ENCODE measurements at places on chromosomes 16 and 17. TPM values are rescaled to one million over a fixed set of nuclear protein-coding genes. Genes with fewer than 3 reads are reported as not detected.

GRCh38 chr17:75526555-75527270 lies 1.2 kb downstream of the LLGL2 start:
- no peak for DNase-seq

DNA sequence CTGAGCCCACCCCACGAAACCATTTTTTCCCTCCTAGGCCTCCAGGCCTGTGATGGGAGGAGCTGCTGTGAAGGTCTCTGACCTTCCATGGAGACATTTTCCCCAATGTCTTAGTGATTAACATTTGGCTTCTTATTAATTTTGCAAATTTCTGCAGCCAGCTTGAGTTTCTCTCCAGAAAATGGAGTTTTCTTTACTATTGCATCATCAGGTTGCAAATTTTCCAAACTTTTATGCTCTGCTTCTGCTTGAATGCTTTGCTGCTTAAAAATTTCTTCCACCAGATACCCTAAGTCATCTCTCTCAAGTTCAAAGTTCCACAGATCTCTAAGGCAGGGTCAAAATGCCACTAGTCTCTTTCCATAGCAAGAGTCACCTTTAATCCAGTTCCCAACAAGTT lies 12.9 kb upstream of the MYH4 start:
- DNase-seq = no peak

The CLEC18B gene
- total RNA-seq = not detected

DNA sequence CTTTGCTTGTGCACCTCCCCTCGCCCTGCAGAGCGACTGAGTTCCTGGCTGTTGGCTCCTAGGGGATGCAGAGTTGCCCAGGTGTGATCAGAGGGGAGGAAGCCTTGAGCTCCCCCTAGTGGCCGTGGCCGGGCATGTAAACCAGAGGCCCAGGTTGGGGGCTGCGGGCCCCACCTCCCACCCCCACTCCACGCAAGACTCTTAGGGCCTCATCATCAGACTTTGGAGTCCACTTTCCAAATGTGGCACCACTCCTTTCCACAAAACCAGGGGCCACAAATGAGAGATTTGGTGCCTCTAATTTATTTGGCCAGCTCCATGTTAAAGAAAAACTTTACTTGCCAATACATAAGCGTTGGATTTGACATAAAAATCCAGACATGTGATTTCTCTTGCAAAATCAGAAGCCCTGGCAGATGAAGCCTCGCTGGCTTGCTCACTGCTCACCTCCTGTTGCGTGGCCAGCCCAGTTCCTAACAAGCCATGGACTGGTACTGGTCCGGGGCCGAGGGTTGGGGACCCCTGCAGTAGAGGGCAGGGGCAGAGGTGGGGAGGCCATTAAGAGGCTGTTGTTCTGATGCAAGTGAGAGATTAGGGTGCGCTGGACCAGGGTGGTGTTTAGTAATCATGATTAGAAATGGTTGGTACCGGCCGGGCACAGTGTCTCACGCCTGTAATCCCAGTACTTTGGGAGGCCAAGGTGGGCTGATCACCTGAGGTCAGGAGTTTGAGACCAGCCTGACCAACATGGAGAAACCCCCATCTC lies 28.7 kb upstream of the GAS7 start:
- DNase-seq = peak; percentile 22

- DNase-seq = no peak
Observed at GRCh38 chr17:51155416-51155815, 2.1 kb downstream of the NME1 start.

GRCh38 chr16:7439518-7439917 lies 106.9 kb downstream of the RBFOX1 start:
- DNase-seq = no peak

GRCh38 chr16:50265716-50266336 lies 525 bp upstream of the ADCY7 start:
- DNase-seq = no peak

The CCL4L2 gene
- total RNA-seq = not detected

The KRTAP4-6 gene
- not detected for total RNA-seq

DNA sequence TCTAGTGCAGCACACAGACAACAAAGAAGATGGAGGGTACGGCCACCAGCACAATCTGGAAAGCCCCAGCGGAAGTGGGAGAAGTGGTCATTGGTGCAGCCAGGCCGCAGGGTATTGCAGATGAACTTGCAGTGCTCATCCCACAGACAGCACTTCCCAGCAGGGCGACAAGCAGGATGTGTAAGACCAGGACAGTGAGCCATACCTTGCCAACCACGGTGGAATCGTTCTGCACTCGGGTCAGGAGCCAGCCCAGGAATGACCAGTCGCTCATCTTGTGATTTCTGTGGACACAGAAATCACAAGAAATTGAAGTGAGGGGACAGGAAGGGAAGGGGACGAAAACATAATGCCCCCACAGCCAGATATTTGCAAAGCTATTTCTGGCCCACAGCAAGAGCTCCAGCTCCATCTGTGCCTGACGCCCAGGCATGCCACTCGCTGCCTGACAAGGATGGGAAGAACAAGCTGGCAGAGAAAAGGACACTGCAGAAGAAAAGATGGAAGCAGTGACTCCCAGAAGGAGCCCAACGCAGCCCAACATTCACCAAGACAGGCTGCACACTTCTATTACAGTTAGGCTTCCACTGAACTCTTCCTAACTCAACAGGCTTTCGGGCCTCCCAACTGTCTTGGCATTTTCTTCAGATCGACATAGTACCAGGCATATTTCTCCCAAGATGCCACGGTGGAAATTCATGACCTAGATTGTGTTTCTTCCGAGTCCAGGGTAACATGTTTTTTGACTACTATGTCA lies 17.5 kb upstream of the MYO18A start:
- no peak for DNase-seq

DNA sequence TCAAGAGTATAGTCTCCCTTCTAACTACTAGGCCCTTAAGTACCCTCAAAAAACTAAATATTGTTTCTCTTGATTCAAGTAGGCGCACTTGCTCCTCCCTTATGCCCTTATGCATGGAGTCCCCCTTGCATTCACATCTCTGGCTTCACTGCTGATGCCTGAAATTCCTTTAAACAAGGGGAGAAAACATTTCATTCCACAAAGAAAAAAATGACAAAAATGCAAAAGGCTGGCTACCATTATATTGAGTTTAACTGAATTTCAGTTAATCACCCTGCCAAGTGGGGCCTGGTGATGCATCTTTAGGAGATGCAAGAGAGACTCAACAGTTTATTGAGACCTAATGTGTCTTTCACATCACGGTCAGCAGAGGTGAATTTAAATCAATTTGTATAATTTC lies 35.6 kb downstream of the CRLF3 start:
- DNase-seq = peak; percentile 30

GRCh38 chr16:63976345-63976744 lies 1145.5 kb downstream of the CDH11 start:
- DNase-seq = no peak

DNA sequence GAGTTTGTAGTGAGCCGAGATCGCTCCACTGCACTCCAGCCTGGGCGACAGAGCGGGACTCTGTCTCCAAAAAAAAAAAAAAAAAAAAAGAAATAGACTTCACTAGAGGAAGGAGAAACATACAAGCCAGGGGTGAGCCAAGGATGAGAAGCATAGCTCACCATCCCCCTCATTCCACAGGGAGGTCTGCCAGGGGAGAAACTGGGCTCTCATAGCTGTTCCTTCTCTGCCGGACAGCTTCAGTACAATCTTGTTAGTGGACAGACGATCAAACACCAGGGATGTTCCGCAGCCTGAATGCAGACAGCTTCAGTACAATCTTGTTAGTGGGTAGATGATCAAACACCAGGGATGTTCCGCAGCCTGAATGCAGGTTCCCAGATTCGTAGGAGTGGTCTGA lies 509.6 kb downstream of the CDH13 start:
- no peak for DNase-seq

GRCh38 chr16:84332975-84333684 lies 35.2 kb upstream of the ATP2C2 start:
- no peak for DNase-seq
